ENCODE measurements at places on chromosomes 5 and 9.
A peak's percentile ranks its signal among the peaks of the same experiment; 100 is the strongest.

- H3K4me1 ChIP-seq, result peaks cover 28% of the 10 kb centered on the region
- peak; percentile 50 for DNase-seq
- H3K27me3 ChIP-seq, result no peaks in the 10 kb centered on the region
- no peaks in the 10 kb centered on the region for H3K36me3 ChIP-seq
- H3K27ac ChIP-seq, result peak overlapping the region; percentile 56
These were observed 67.0 kb upstream of the RNU6ATAC start for GRCh38 chr9:134231330-134231745.

- H3K36me3 ChIP-seq, result no peaks in the 10 kb centered on the region
- H3K27ac ChIP-seq, result no peak overlapping the region
- H3K27me3 ChIP-seq, result no peaks in the 10 kb centered on the region
- no peaks in the 10 kb centered on the region for H3K4me1 ChIP-seq
- no peak overlapping the region for H3K4me3 ChIP-seq
- DNase-seq, result no peak
These were observed 363.4 kb upstream of the SLC24A2 start for GRCh38 chr9:20152151-20152725.

DNA sequence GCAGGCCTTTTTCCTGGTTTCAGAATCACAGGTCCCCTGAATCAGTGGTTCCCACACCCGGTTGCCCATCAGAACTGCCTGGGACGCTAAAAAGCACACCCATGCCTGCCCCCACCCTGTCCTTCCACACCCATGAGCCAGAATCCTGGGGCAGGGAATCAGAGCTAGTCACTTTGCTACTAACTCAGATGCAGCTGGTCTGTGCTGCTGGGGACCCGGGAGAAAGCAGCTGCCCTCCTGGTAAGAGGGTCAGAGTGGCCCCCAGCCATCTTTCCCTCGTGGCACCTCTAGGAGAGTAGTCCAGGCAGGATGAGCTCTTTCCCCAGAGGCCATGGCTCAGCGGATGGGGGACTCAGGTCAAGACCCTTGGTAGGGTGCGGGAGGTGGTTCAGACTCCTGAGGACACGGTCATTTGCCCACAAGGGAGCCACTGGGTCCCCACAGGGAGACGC, 11.3 kb upstream of the NUP214 start:
- no peaks in the 10 kb centered on the region for H3K27me3 ChIP-seq
- DNase-seq, result no peak
- no peak overlapping the region for H3K4me3 ChIP-seq
- peaks cover 10% of the 10 kb centered on the region for H3K4me1 ChIP-seq

DNA sequence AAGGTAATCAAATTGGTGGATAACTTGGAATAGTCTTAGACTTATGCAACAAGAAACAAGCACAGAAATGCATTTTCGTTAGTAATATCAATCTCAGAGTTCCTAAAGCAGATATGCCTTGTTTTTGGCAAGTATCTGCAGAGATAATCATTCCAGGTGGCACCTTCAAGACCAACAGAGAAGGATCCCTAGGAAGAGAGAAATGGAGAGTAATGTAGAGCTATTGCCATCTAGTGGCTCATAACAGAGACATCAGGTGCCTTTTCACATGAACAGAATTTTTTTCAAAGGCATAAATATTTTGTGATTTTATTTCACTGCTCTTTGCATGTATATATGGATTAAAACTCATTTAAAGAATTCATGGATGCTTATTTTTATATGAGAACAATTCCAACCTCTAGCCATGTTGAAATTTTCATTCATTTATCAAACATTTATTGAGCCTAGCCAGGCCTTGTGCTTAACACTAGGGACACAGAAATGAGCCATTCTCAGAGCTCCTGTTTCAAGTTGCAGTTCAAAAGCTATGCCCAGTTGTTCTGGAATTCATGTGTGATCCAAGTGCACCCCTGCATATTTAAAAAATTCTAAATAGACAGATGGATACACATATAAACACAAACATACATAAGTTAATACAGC, 117.5 kb upstream of the OR13F1 start:
- H3K27me3 ChIP-seq, result no peaks in the 10 kb centered on the region
- no peaks in the 10 kb centered on the region for H3K36me3 ChIP-seq
- H3K4me1 ChIP-seq, result no peaks in the 10 kb centered on the region
- H3K4me3 ChIP-seq, result no peak overlapping the region
- no peak for DNase-seq

GRCh38 chr5:139743001-139743771, 52.4 kb upstream of the PSD2 start:
- H3K36me3 ChIP-seq, result no peaks in the 10 kb centered on the region
- no peak for DNase-seq
- H3K4me3 ChIP-seq, result no peak overlapping the region
- H3K27ac ChIP-seq, result no peak overlapping the region

GRCh38 chr5:172114875-172115422, 73.1 kb downstream of the STK10 start:
- H3K36me3 ChIP-seq, result no peaks in the 10 kb centered on the region
- H3K27me3 ChIP-seq, result no peaks in the 10 kb centered on the region
- no peak for DNase-seq
- peak overlapping the region; percentile 18 for H3K27ac ChIP-seq
- no peaks in the 10 kb centered on the region for H3K4me1 ChIP-seq

- no peak for DNase-seq
- H3K27me3 ChIP-seq, result no peaks in the 10 kb centered on the region
- H3K27ac ChIP-seq, result no peak overlapping the region
- H3K4me1 ChIP-seq, result peaks cover 3% of the 10 kb centered on the region
- H3K36me3 ChIP-seq, result no peaks in the 10 kb centered on the region
- H3K4me3 ChIP-seq, result no peak overlapping the region
These were observed 353.4 kb downstream of the SPOCK1 start for GRCh38 chr5:137145721-137146120.

GRCh38 chr5:6466975-6467567, 18.4 kb downstream of the UBE2QL1 start:
- no peaks in the 10 kb centered on the region for H3K27me3 ChIP-seq
- H3K27ac ChIP-seq, result no peak overlapping the region
- no peaks in the 10 kb centered on the region for H3K36me3 ChIP-seq
- no peaks in the 10 kb centered on the region for H3K4me1 ChIP-seq
- no peak overlapping the region for H3K4me3 ChIP-seq

- DNase-seq, result no peak
- H3K4me3 ChIP-seq, result no peak overlapping the region
- no peaks in the 10 kb centered on the region for H3K27me3 ChIP-seq
- no peaks in the 10 kb centered on the region for H3K36me3 ChIP-seq
These were observed 55.2 kb upstream of the FYB1 start for GRCh38 chr5:39274398-39275085.

DNA sequence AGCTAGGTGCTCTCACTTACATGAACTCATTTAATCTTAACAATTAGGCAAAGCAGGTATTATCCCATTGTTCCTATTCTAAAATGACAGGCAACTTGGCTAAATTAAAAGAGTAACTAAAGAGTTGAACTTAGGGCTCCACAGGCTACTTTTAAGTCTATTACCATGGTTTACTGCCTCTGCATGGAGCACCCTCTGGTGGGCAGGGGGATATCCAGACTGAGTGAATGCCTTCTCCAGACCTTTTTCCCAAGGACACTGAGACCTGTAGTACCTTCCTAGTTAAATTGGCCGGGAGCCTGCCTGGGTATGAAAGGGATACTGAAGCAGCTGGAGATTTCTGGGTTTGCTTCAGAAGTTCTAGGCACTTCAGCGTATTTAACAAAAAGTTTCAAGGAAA, 238.1 kb downstream of the ELAVL2 start:
- H3K4me3 ChIP-seq, result no peak overlapping the region
- H3K4me1 ChIP-seq, result no peaks in the 10 kb centered on the region
- DNase-seq, result no peak
